ENCODE measurements at places on chromosomes 2 and 18. TPM values are rescaled to one million over a fixed set of nuclear protein-coding genes. Genes with fewer than 3 reads are reported as not detected.

DHRS9 gene
- 3.9 TPM for total RNA-seq

ANKRD29 gene
- total RNA-seq = 51.9 TPM

B3GNT7 gene
- 107 TPM for total RNA-seq

CROCC2 gene
- total RNA-seq = 2.3 TPM

SCYGR6 gene
- not detected for total RNA-seq

GAL3ST2 gene
- not detected for total RNA-seq

CNGA3 gene
- total RNA-seq = 0.10 TPM

CABYR gene
- 1.1 TPM for total RNA-seq

PLGLB2 gene
- 4.4 TPM for total RNA-seq

ZNF512 gene
- total RNA-seq = 29.3 TPM

INPP4A gene
- total RNA-seq = 34.2 TPM

AMMECR1L gene
- 15.1 TPM for total RNA-seq

CPO gene
- total RNA-seq = 0.20 TPM
